Activated T-cell treated with anti-CD3 and anti-CD28 coated beads, Interleukin-2, amount 50 U/mL, for 1 hour (primary cell): ENCODE measurements at places on chromosomes 3 and 15.

- DNase-seq = no peak
Observed at GRCh38 chr3:8579943-8580342, 64.7 kb downstream of the SSUH2 start.

- no peak for DNase-seq
Observed at GRCh38 chr15:35813573-35813972, 267.6 kb upstream of the DPH6 start.

GRCh38 chr15:99566157-99566897 is 543 bp downstream of the MEF2A start:
- peak; percentile 44 for DNase-seq

DNA sequence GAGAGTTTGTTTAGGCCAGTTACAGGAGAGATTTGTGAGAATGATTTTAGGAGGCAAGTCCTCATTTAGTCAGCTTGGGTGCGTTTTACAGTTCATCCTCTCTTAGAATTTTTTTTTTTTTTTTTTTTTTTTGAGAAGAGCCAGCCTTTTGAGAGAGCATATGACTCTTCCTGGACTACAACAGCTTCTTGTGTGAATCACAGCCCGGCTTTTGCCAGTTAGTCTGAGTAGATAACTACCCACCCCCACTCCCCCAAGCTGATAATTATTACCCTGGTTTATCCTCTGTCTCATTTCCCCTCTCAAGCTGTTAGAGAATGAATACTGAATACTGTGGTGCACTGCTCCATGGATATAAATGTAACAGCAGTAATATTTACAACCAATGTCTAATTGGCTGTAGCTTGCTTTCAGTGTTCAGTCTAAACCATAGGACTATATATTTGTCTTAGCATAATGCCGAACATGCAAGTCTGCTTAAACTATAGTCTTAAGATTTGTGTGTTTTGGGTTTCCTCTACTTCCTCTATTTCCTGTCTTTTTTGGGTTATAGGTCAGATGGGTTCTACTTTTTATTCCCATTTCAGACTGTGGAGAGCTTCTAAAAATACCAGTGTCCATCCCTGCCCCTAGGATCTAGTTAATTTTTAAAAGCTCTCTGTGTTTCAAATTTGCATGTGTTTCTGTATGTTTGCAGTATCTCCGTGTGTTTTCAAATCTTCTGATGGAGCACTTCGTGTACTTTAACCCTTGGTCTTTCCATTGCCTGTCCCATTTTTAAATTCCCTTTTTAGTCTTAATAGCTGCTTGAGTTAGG is 8.0 kb downstream of the CHD2 start:
- DNase-seq = no peak

DNA sequence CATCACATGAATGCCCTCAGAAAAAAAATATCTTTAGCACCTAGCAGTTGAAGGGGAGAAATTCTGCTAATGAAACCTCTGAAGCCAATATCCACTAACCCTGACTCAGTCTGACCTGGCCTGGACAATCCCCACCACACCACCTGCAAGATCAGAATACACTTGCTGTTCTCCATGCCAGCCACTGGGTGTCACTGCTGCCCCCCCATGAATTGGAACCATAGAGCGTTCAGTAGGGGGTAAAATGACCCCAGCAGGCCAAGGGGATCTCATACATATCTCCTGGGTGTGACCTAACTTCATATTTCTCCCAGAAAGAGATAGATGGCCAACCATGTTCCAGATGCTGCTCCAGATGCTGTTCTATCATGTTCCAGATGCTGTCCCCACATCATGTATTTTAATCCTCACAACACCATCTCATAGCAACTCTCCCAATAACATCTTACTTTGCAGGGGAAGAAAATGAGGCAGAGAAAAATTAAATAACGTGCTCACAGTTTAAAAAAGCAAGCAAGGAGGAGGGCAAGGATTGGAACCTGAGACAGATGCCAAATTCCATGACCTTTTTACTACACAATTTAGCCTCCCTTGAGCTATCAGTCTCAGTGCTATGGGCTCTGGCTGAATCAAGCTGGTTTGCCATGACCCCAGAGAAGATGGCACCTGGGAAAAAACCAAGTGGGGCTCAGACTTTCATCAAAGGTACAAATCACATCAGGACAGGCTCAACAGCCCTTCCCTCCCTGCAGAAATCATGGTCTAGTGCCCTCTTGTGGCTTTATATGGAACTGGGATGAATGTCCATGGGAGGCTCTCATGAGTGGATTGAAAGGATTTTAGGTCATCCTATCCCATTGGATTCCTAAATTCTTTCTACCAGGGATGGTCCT is 12.4 kb downstream of the NTRK3 start:
- DNase-seq = no peak

GRCh38 chr3:53324105-53324504 is 23.2 kb downstream of the DCP1A start:
- no peak for DNase-seq

DNA sequence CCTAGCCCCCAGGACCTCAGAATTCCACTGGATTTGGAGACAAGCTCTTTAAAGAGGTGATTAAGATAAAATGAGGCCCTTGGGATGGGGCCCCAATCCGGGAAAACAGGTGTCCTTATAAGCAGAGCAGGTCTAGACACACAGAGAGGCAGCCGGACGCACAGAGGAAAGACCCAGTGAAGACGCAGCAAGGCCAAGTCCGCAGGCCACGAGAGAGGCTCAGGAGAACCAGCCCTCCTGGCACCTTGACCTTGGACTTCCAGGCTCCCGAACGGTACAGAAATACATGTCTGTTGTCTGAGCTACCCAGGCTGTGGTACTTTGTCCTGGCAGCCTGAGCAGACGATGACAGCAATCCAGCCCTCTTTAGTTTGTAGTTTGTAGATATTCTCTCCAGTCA is 324.5 kb downstream of the OCA2 start:
- no peak for DNase-seq

GRCh38 chr3:13706886-13707285 is 158.0 kb downstream of the FBLN2 start:
- no peak for DNase-seq

DNA sequence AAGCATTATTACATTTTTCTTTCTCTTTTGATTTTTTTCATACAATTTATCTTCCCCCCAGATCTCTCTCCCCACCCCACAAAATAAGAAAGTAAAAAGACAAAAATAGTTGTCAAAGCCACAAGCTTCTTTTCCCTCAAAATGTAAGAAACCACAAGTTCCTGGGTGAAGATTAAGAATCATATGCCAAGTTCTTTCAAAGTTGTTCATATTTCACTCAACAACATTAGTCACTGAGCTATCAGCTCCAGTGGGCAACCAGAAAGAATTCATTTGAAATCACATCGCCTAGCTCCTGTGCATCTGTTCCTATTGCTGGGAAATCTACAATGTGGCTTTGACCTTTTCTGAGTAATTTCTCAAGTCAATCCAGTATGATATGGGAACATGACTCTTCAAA is 681.6 kb upstream of the ARPP21 start:
- DNase-seq = no peak

DNA sequence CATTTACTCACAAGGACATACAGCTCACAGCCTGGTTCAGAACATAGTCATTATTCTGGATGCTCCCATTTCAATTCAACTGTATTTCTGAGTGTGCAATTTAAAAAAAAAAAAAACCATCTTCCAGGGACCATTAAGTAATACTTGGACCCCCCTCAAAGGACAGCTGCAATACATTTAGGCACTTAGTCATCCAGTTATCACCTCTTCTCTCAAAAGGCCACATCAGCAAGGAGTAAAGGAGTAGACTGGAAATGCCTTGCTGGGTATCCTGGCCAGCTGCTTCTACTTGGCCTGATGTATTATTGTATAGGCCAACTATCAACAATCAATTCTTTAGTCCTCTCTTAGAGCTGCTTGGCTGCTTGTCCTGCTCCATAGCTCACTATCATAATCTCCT is 211.4 kb upstream of the SETMAR start:
- DNase-seq = no peak

- no peak for DNase-seq
Observed at GRCh38 chr15:88484682-88485331, 17.3 kb downstream of the MRPS11 start.

DNA sequence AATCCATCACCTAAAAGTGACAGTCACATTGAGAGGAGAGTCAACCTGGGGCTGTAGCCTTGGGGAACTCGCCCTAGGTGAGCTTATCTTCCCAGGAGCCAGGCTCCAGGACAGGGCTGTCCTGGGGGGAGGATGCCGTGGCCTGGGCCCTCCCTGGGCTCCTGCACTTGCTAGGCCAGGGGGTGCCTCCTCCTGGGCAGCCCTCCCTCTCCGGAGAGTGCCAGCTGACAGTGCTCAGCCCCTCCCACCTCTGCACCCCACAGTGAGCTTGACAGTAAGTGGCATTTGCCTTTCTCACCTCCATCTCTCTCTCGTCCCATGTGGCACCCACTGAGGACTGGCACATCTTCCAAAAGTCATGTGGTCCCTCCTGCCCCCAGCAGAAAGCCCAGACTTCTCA is 19.1 kb downstream of the UROC1 start:
- DNase-seq = no peak

- DNase-seq = no peak
Observed at GRCh38 chr3:4570840-4571621, 77.9 kb downstream of the ITPR1 start.

DNA sequence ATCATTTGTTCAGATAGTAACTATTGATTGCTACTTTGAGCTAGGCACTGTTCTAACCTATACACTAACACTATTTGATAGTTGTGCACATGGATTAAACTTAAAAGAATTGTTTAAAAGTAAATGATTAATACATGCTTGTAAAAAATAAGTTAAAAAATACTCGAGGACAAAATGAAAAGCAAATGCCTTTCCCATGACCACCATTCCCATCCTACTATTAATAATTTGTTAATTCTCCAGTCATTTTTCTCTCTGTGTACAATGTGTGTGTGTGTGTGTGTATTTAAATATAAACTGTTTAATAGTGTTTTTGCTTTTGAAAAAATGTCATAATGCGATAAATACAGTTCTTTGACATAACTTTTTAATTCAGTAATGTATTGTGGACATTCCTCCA is 78.7 kb upstream of the KCNMB2 start:
- DNase-seq = no peak

- no peak for DNase-seq
Observed at GRCh38 chr15:44137750-44138149, 57.3 kb downstream of the FRMD5 start.

GRCh38 chr3:173892547-173892946 is 495.0 kb downstream of the NLGN1 start:
- no peak for DNase-seq

GRCh38 chr15:64191971-64192830 is 29.4 kb upstream of the PPIB start:
- DNase-seq = no peak

- no peak for DNase-seq
Observed at GRCh38 chr3:124730941-124731297, 667 bp downstream of the UMPS start.

DNA sequence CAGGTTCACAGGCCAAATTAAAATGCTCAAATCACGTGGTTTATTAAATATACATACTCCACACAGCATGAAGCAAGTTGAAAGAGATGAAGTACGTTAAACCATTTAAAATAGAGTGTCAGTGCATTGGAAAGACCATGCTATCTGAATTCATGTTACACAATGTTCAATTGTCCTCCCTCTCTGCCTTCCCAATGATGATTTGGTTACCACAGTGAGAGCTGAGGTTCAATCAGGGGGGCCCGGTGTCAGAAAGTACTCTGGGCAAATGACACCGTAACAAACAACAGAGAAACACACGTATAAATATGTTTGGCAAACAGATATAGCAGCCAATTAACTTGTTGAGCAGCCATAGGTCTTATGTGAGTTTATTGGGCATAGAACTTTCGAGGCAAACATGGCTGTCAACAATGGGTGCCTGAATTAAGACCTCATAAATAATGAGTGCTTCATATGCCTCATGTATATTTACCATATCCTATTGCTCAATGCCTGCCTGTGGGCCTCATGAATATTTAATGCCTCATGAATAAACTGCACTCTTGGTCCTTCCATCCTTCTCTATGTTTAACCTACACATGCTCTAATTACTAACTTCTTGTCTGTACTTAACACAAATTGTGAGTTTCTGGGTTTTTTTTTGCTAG is 641.5 kb downstream of the PLOD2 start:
- no peak for DNase-seq

DNA sequence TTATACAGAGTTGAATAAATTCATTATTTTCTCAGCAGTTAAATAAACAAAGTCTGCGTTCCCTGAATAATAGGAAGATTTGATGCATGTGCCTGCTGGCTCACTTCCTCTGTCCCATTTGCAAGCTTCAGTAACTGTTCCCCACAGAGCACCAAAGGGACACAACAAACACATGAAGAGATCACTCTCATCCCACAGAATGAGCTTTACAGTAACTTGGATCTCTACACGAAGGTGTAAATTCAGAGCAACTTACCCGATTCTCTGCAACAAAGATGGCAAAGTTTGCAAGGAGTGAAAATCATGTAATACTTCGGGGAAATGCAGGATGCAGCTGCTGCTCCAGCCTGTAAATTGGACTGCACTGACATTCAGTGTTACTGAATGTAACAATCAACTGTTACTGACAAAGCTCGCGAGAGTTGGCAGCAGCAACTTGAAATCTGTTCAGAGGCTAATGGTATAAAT is at the start of gene BCHE:
BCHE (minus strand) TSS at position 366 of the 468 bp plus-strand sequence. CDS start 6,390 bp downstream, outside the sequence.
- DNase-seq = no peak

DNA sequence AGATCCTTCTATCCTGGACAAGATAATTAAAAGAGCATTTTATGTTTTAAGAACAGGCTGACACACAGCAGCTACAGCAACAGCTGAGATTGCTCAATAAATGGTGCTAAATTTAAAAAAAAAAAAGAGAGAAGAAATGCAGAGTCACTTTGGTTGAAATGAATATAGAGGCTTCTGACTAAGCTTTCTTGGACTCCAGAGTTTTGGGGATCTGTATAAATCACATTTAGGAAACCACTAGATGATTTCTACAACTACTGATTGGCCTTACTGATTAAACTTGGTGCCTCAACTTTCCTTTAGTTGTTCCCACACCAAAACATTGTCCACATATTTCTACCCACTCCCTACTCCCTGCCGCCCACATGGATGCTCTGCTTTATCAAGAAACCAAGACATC is 132.9 kb upstream of the ZBTB20 start:
- no peak for DNase-seq
